ENCODE measurements at places on chromosomes 2 and 18. TPM values are rescaled to one million over a fixed set of nuclear protein-coding genes. Genes with fewer than 3 reads are reported as not detected.

RBM44 gene
- polyA plus RNA-seq = 0.12 TPM

EIPR1 gene
- 20.6 TPM for polyA plus RNA-seq

- peak; percentile 65 for DNase-seq
- peaks cover 7% of the 10 kb centered on the region for H3K36me3 ChIP-seq
- peaks cover 16% of the 10 kb centered on the region for H3K4me1 ChIP-seq
- H3K27ac ChIP-seq = no peak overlapping the region
Observed at GRCh38 chr2:96538487-96539214, 2.1 kb downstream of the ARID5A start.

PPP4R3B gene
- polyA plus RNA-seq = 32.1 TPM

DNA sequence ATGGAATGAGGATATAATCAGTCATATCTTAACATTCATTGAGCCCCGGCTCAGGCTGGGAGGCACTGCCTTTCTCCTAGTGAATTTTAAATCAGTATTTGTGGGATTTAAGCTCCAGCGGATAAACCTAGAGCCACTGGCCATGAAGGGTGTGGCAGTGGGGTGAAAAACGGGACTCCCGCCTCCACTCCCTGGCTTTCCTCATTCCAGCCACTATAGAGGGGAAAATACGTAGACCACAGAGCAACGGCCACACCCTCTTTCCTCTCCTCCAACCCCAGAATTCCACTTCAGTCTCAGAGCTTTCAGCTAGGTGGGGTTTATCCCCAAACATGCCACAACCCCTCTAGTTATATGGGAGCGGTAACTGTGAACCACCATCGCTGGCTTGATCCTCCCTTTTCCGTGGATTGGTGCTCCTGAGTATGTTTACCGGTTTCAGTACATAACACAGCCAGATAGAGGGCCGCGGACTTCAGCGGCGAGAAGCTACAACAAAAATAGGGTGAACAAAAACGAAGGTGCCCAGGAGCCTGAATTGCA, 70.6 kb upstream of the ITGB6 start:
- peak; percentile 54 for DNase-seq
- H3K36me3 ChIP-seq = no peaks in the 10 kb centered on the region
- H3K27me3 ChIP-seq = no peaks in the 10 kb centered on the region
- peak overlapping the region; percentile 96 for H3K27ac ChIP-seq
- H3K4me3 ChIP-seq = no peak overlapping the region

GRCh38 chr2:241773511-241774418, 2.9 kb upstream of the GAL3ST2 start:
- no peaks in the 10 kb centered on the region for H3K27me3 ChIP-seq
- no peaks in the 10 kb centered on the region for H3K4me1 ChIP-seq
- DNase-seq = peak; percentile 11
- H3K4me3 ChIP-seq = no peak overlapping the region
- H3K27ac ChIP-seq = no peak overlapping the region

DNA sequence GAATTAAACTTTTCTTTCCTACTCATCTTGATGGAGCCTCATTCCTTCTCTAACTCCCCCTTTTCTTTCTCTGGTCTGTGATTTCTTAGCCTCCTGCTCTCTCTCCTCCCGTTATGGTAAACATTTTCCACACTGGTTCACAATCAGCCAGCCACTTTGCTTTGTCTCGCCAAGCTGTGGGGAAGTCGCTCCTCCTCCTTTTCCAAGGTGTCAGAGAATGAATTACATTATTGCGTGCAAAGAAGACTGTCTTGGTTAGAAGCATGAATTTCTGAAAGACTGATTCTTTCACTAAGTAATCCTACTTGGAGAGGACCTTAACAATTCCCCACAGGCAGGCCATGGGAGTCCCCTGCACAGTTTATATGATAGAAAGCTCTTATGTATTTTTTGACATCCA, 46.1 kb downstream of the RASGRP3 start:
- DNase-seq = no peak
- H3K27me3 ChIP-seq = no peaks in the 10 kb centered on the region
- H3K4me1 ChIP-seq = no peaks in the 10 kb centered on the region
- H3K36me3 ChIP-seq = no peaks in the 10 kb centered on the region
- no peak overlapping the region for H3K27ac ChIP-seq
